ENCODE measurements at places on chromosomes 13 and 19.

DNA sequence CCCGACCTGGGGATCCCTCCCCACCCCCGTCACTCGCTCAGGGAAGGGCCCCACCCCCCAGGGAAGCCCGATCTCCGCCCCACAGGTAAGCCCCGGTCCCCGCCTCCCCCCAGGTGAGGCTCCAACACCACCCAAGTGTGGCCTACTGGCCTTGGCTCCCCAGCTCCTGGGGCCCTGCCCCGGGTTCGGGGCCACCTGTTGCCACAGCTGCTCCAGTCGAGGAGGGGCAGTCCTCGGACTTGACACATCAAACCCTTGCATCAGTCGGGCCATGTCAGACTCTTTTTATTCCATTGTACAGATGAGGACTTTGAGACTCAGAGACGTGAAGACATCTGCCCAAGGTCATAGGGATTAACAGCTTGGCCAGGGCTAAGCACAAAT lies 512 bp downstream of the CC2D1A start:
- DNase-seq: no peak

DNA sequence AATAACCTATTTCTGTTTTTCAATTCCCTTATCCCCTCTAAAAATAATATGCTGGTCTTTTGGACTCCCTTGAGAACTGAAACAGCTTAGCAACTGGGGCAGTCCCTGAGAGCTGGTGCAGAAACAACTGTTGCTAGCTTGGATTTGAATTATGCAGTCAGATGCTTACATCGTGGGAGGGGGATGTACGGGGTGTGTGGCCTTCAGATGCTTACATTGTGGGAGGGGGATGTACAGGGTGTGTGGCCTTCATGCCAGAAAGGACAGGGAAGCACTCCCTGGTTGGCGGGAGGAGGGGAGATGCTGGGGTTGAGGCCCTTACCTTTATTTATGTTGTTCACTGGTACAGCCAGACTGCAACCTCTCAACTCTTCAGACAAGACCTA lies 25.6 kb downstream of the LRCH1 start:
- DNase-seq: no peak

- no peak for DNase-seq
These were observed 36.4 kb downstream of the CRYL1 start for GRCh38 chr13:20489185-20489820.

DNA sequence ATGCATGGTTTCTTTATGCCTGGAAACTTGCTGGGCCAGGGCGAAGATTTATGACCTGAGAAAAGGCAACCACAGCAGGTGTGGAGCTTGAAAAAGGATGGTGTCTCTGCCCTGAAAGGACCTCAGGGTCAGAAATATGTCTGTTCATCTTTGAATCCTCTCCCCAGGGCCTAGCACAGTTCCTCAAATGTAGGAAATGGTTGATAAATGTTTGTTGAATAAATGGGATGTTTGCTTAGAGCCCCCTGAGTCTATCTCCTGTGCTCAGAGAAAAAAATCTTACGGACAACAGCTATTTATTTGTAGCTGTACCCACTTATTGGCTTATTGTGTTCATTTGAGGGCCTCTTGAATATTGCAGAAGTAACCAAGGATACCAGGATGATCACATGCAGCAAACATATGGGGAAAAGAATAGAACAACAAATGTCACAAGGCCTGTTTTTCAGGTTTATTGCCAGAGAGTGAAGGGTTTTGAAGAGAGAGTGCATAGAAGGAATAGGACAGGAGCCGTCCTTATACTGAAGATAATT lies 114.5 kb downstream of the KLF5 start:
- DNase-seq: no peak

DNA sequence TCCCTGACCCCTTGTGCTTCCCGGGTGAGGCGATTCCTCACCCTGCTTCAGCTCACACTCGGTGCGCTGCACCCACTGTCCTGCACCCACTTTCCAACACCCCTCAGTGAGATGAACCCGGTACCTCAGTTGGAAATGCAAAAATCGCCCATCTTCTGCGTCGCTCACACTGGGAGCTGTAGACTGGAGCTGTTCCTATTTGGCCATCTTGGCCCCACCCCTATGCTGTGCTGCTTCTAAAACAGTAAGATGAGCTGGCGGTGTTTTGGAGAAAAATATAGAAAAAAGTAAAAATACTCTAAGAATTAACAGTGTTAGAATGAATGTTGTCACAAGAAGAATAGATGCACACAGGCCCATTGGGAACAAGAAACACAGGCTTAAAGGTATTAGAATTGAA lies 92.5 kb downstream of the ITGBL1 start:
- DNase-seq: no peak

GRCh38 chr13:94607939-94608338 lies 6.3 kb downstream of the GPR180 start:
- no peak for DNase-seq

- no peak for DNase-seq
These were observed 57.8 kb downstream of the GGACT start for GRCh38 chr13:100530671-100531213.

DNA sequence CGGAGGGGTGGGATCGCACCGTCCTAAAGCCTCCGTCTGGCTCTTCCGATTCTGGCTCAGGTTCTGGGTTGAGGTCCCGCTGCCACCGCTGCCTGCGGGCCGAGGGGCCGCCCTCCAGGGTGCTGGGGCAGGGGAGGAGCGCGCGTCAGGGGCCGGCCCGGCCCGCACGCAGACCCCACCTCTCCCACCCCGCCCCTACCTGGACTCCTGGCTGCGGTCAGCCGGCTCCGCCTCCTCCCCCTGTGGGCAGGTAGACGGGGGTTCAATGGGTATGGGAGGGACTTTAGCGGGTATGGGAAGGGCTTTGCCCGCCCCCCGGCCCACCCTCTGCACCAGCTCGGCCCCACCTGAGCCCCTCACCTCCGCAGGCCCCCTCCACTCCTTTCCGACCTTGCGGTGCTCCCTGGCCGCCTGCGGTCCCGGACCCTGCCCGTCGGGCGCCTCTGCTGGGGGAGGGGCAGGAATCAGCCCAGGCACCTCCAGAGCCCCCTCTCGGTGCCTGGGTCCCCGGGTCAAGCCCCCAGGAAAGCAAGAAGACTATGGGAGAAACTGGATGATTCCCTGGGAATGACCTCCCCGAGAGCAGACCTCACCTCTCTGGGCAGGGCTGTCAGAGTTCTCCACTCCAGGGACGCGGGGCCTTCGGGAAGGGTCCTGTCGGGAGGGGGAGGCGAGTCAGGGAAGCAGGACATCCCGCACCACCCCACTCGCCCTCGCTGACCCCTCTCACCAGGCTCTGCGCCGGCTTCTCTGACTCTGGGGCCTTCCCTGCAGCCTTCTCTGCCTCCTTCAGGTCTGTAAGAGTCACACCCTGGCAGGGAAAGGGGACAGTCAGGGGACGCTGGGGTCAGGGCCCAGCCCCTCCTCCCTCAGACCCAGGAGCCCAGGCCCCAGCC lies 17.0 kb downstream of the EPS8L1 start:
- DNase-seq: no peak

DNA sequence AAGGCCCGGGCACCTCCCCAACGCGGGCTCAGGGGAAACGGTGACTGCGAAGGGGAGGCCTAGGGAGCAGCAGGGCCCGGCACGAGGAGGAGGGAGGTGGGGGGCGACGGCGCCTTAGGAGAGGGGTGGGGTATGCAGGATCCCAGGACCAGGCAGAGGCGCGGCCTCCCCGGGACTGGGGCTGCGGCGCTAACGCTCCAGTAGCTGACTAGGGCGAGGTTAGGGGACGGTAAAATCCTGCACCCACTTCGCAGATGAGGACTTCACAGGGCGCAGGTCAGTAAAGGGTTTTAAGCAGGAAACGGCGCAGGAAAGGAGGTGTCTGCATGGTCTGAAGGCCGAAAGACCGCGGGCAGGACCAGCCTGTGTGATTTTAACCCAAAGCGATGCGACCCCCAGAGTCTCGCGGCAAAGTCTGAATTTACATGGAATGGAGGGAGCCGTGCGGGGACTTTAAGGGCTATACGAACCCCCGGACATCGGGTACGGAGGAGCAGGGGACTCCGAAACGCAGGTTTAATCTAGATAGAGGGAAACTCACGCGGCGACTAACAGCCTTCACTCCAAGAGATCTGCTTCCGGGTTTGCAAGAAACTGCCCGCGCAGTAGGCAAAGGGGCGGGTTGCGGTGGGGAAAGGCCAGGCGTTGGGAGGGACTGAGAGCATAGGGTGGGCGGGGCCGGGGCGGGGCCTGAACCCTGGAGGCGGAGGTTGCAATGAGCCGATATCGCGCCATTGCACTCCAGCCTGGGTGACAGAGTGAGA lies at the start of gene ZNF665:
Gene ZNF665, minus strand, starts transcription at position 588 of the 764 bp plus-strand sequence. CDS start 10,460 bp downstream, outside the sequence.
- peak; percentile 23 for DNase-seq

DNA sequence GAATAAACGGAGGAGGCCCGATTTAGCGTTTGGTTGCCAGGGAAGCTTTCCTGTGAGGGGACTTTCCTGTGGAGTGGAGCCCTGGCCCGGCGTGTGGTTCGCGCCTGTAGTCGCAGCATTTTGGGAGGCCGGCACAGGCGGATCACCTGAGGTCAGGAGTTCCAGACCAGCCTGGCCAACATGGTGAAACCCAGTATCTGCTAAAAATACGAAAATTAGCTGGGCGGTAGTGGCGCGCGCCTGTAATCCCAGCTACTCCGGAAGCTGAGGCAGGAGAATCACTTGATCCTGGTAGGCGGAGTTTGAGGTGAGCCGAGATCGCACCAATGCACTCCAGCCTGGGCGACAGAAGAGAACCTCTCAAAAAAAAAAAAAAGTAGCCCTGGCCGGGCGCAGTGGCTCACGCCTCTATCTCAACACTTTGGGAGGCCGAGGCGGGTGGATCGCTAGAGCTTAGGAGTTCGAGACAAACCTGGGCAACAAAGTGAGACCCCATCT lies 6.9 kb downstream of the KANK3 start:
- no peak for DNase-seq

DNA sequence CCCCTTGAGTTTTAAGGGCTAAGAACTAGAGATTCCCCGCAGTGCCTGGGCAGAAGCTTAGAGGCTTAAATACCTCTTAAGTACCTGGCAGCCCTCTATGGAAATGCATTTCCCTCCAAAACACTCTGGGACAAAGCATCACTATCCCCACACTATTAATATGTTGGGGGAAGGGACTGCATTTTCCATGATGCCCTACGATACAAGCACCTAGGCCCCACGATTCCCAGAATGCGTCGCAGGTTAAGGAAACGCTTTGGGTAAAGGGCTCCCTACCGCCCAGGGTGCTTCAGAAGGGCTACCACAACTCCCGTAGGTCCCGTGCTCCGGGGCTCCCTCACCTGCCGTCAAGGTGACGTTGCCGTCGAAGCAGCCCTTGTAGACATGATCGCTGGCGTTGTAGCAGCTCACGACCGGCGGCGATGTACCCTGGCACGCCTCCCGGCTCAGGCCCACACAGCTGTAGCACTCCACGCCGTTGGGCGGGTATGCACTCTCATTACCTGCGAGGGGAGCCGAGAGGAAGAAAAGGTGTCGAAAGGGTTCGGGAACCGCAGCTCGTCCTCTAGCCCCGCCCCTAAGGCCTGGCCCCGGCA lies 2.5 kb downstream of the LYPD3 start:
- DNase-seq: no peak

DNA sequence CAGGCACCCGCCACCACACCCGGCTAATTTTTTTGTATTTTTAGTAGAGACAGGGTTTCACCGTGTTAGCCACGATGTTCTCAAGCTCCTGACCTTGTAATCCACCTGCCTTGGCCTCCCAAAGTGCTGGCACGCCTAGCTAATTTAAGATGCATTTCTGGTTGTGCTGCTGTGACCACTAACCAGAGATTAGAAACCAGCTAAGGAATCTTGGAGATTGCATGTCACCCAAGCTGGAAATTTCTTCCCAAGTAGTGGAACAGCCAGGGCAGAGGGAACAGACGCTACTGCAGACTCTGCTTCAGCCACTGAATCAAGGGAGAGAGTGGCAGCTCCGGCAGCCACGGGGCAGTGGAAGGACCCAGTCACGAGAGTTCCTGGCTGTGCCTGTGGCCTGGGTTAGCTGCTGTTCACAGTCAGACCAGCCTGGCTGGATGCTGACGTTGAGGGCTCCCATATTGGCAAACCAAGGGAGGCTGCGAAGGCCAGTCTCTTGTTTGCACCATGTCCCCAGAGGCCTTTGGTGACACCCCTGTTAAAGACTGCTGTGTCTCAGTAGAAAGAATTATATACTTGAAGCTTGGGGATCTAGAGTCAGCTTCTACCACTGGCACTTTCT lies 7.9 kb downstream of the TPM4 start:
- DNase-seq: no peak

DNA sequence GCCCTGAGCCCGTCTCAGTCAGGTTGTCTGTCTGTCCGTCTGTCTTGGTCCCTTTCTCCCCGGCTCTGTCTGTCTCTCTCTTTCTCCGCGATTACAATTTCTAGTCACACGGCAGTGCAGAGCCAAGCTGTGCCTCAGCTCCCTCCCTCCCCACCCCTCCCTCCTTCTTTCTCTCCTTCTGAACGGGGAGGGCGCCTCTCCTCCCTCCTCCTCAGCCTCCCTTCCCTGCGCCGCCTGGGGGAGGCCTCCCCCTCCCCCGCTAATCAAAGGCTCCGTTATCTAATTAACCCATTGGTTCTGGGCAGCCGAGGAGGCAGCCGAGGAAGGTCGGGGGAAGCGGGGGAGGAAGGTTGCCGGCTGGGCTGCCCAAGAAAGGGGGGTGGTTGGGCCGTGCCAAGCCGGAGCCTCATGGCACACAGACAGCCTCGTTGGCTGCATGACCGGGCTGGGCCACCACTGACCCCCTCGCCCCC lies 16.5 kb downstream of the LRRC4B start:
- DNase-seq: no peak

DNA sequence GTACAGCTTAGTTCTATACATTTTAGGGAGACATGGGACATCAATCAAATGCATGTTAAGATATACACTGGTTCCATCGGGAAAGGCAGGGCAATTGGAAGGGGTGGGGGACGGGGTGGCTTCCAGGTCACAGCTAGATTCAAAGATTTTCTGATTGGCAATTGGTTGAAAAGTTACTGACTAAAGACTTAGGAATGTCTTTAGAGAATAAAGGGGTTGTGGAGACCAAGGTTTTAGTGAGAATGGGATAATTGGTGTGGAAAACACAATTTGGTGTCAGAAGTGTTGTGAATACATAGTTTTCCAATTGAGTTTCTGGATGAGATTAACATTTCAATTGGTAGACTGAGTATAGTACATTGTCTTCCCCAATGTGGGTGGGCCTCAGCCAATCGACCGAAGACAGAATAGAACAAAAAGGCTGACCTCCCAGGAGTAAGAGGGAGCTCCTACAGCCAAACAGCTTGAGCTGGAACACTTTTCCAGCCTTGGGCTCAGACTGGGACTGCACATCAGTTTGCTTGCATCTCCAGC lies 988 bp upstream of the CCDC169 start:
- DNase-seq: no peak

- DNase-seq: no peak
These were observed 65.5 kb downstream of the ERCC5 start for GRCh38 chr13:102911336-102911735.

GRCh38 chr19:46372901-46373490 lies 26.1 kb downstream of the PPP5C start:
- DNase-seq: no peak

DNA sequence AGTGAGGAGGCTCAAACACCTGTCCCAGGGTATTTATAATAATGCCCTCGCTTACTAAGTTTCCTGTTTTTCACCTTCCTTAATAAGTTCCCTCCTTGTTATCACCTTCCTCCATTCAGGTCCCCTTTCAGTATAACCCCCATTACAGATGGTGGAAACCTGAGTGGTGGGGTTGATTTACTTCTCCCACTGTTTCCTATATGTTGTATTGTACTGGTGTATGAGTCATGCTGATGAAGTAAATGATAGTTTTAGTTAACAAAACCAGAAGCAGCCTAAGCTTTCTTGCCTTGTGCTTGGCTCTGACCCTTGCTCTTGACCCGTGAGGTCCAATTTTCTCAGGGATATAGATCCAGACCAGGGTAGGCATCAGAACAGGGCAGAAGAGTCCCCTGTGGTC lies 22.3 kb upstream of the TNFSF11 start:
- no peak for DNase-seq

All from HL-60 (cell line).